GM12865 (cell line): ENCODE measurements at places on chromosomes 3 and 15.

GRCh38 chr3:151460228-151460627, 633 bp downstream of the IGSF10 start:
- no peak for DNase-seq

DNA sequence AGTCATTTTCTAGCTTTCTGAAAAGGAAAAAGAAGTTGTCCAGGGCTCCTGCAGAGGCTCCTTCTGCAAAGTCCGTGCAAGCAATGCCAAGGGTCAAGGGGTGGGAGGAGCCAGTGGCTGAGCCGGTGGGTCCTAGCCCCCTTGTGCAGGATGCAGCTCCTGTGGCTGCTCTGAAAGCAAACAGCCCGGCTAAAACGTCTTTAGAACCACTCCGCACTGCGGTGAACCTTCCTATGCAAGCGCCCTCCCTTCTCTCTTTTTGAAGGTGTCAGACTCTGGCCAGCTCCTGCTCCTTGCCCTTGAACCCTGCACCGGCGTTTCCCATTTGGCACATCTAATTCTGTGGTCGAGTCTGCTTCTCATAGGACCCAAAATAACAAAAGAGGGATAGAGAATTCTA, 183.1 kb downstream of the UACA start:
- no peak for DNase-seq

DNA sequence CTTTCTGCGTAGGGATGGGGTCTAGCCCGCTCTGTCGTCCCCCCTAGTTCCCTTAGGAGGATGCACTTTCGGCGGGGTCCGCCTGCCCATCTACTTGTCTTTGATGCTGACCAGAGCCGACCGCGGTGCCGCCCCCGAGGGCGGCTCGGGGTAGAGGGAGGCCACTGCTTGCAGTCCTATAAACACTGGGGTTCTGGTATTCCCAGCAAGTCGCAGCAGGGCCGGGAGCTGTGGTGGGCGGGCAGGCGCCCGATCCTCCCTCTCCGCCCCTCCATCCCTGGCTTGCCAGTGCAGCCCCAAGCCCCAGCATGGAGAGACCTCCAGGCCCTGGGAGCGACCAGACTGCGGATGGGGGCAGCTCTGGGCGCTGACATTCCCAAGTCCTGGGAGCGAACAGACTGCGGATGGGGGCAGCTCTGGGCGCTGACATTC, 830 bp downstream of the SEMA4B start:
- DNase-seq = no peak

- DNase-seq = no peak
Observed at GRCh38 chr15:78398076-78398825, 39.8 kb upstream of the IREB2 start.

DNA sequence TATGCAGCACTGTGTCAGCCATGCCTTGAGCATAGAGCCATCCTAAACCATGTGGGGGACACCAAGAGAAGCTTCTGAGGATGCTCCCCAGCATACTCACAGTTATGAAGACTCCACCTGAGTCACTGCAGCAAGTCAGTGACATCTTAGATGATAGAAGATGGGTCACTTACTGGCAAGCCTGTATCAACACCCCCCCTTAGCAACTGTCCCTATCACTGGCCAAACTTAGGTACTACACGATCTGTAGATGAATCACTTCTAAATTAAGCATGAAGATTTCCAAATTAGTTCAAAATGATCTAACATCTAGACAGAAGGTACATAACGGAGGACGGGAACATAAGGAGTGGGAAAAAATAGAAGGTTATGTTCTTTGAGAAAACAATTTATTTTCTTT, 13.2 kb upstream of the LMCD1 start:
- DNase-seq = no peak

GRCh38 chr3:188900421-188900951, 271.3 kb upstream of the TPRG1 start:
- DNase-seq = no peak

DNA sequence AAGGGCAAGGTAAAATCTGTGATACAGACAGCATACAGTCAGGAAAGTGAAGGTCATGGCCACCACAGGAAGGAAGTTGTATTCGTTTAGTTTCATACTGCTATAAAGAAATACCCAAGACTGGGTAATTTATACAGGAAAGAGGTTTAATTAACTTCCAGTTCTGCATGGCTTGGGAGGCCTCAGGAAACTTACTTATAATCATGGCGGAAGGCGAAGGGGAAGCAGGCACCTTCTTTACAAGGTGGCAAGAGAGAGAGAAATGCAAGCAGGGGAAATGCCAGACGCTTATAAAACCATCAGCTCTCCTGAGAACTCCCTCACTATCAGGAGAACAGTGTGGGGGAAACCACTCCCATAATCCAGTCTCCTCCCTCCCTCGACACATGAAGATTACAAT, 353.7 kb upstream of the SEMA6D start:
- DNase-seq = no peak

- no peak for DNase-seq
Observed at GRCh38 chr3:195197765-195198425, 73.1 kb downstream of the XXYLT1 start.

DNA sequence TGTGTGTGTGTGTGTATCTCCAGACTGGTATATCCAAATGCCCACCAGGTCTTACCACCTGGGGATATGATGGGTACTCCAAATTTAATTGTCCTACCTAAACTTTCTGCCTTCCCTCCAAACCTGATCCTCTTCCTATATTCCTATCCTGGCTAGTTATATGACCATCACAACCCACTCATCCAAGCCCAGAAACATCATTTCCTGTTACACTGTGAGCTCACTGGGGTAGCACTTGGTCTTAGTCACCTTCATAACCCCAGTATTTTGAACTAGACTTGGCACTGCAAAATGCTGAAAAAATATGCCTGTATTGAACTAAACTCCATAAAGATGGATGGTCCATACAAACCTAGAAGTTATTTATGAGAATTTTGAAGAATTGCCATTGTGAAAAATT, 178.8 kb upstream of the EIF1B start:
- DNase-seq = no peak

DNA sequence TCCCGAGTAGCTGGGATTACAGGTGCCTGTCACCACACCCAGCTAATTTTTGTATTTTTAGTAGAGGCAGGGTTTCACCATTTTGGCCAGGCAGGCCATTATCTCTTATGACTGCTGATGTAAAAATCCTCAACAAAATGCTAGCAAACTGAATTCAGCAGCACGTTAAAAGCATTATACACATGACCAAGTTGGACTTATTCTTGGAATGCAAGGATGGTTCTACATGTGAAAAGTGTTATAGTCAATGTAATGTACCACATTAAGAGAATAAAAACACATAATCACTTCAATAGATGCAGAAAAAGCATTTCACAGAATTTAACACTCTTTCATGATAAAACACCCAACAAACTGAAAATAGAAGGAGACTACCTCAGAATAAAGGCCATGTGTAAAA, 20.2 kb downstream of the RNF13 start:
- no peak for DNase-seq

DNA sequence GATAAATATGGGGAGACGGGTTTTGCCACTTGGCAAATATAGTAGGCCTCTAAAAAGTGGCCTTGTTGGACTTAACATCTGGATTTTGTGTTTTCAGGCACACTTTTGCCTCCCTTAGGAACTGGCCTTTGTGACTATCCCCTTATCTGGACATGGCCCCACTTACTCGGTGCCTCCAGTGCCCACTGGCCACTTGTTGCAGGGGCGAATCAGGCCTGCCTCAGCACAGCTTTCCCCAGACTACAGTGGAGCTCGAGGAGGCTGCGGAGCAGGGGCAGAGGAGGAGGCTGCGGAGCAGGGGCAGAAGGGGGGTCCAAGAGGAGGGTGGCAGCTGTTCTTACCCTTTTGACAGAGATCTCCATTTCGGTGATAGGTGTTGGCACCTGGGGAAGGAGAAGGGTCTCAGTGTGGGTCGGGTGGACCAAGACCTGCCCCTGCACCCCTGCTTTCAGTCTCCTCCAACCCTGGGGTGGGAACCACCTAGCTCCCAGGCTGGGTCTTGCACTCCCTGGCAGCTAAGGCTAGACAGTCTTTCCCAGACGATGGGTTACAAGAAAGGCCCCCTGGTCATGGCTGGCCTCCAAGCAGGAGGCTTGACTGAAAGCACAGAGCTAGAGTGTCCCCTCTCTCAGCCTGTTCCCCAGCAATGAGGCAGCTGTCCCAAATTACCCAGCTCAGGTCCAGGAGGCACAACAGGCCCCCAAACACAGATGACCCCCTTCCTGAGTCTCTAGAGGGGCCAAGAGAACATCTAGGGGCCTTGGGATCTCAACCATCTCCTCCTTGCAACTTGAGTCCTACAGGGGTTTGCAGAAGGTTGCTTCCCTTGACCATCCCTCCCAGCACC, 6.1 kb downstream of the SEMA3G start:
- DNase-seq = no peak

DNA sequence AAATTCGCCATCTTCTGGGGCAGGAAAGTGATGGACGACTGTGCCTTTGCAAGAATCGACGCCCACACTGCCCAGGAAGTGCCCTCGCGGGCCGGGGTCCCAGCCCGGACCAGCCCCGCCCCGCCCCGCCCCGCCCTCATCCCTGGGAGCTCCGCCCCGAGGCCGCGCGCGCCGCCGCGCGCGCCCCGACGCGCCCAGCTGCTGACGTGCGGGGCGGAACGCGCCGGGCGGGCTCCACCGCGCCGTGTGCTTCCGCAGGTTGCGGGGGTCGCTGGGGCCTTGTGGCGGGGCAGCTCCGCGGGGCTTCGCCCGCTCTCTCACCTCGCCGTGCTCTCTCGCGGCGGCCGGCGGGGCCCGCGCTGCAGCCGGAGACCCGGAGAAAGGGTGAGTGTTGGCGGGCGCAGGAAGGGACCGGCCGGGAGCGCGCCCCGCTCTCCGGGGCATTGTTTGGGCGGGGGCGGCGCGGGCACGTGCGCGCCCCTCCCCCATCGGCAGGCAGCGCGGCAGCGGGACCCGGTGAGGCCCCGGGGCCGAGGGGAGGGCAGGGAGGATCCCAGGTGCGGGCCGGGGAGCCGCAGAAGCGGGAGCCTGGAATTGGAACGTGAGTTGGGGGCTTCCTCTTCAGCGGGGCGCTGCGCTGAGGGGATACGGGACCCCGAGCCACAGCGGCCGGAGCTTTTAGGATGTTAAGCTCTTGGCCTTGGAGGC, at the start of gene YEATS2:
Gene YEATS2 (plus strand): TSS at position 188 of the 708 bp plus-strand sequence. CDS start 17,366 bp downstream, outside the sequence.
- DNase-seq = peak; percentile 84

DNA sequence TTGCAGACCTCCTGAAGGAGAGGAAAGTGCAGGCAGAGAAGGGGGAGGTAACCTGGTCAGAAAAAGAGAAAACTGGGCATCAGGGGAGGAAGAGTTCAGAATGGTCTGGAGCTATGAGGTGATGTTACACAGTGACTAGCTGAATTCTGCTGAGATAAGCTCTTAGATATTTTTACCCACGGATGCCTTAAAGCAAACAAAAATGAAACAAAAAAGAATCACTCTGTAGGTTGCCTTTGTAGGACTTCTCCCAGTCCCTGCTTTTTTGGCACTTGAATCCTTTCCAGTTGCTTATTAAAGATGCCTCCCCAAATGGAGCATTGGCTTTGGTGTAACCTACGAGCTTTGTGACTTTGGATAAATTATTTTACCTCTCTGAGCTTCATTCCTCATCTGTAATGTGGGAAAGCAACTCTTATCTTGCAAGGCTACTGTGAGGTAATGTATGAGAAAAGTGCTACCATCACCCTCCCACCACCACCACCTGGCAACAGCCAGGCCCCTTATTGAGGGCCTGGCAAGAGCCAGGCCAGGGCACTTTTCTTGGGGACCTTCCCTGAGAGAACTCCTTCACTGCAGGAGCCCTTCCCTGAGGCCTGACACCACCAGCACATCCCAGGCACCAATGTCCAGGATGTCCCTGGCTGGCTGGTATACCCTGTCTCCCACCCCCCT, 2.7 kb downstream of the CCR1 start:
- DNase-seq = no peak

DNA sequence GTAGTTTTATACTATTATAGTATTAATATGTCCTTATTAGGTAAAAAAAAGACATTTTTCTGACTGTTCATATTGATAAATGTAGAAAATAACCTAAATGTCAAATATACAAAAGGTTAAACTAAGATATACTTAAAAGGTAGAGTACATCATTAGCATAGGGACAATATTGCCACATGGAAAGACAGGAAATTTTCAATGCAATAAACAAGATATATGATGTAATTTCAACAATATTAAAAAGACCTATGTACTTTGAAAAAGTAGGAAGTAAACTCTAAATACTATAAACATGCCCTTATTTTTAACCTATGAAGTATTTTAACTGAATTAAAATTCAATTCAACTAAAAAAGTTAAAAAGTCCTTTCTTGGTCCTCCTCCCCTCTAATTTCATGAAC, 1.9 kb downstream of the SPG11 start:
- DNase-seq = no peak

DNA sequence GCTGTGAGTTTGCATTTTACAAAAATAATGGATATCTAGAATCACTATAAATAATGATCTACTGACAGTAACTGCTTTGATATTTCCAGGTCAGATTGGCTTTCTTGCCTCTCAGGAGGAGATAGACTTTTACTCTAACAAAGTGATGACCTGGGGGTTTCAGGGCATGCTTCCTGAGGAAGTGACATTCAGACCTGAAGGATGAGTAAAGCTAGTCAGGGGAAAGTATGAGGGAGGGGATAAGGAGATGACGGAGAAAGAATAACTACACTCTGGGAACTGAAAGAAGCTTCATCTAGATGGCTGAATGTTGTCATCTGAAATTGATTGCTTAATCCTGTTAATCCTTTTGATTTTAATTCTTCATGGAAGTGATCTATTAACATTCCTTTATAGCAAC, 32.2 kb downstream of the ARMC8 start:
- DNase-seq = peak; percentile 11

- DNase-seq = no peak
Observed at GRCh38 chr3:59714066-59714465, 664.2 kb upstream of the CFAP20DC start.

DNA sequence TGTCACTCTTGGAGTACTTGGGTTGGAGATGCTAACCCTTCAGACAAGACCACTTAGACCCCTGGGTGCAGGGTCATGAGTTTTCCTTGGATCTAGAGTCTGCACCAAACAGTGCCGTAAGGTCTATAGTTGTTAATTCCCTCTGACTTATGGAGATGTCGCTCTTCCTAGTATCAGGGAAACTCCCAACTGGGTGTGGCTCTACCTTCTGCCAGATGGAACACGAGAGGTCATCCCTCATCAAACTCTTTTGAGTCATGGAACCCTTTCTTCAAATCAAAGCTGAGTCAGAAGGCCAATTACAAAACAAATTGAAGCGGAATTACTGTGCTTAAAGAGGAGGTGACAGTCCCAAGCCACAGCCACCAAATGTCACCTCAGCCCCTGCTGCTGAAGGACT, 514.9 kb upstream of the PROK2 start:
- DNase-seq = no peak

GRCh38 chr3:50627407-50628051, 10.6 kb downstream of the MAPKAPK3 start:
- DNase-seq = no peak

DNA sequence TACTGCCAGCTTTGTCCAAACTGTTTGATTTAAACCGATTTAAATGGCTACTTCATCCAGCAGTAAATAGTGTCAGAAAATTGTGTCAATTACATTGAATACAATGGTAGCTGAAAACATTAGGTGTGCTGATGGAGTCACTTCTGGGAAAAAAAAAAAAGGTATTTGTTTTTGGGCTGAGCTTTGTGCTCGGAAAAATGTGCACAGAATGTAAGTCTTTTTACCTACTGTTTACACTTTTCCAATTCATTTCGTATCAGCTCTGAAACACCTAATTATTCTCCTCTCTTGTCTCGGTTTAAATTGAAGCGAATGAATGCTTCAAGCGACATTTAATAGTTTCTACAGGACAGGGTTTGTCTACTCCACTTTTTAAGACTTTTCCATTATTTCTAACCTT, 1078.4 kb downstream of the ROBO1 start:
- DNase-seq = no peak
